Heart left ventricle (tissue), 16 donors: ENCODE measurements at places on chromosomes 3 and 15. TPM values are rescaled to one million over a fixed set of nuclear protein-coding genes. Genes with fewer than 3 reads are reported as not detected.

The GOLGA8J gene
- not detected for total RNA-seq

The RAB6B gene
- 16.4 TPM for total RNA-seq

The LRRK1 gene
- 2.1 TPM for total RNA-seq

The SORD gene
- 16.7 TPM for total RNA-seq

The AMIGO3 gene
- total RNA-seq, result not detected

The SLC12A1 gene
- not detected for total RNA-seq

The FBN1 gene
- 64.0 TPM for total RNA-seq

The CNTN6 gene
- not detected for total RNA-seq

The UACA gene
- 40.5 TPM for total RNA-seq

The SLC12A8 gene
- 1.9 TPM for total RNA-seq

DNA sequence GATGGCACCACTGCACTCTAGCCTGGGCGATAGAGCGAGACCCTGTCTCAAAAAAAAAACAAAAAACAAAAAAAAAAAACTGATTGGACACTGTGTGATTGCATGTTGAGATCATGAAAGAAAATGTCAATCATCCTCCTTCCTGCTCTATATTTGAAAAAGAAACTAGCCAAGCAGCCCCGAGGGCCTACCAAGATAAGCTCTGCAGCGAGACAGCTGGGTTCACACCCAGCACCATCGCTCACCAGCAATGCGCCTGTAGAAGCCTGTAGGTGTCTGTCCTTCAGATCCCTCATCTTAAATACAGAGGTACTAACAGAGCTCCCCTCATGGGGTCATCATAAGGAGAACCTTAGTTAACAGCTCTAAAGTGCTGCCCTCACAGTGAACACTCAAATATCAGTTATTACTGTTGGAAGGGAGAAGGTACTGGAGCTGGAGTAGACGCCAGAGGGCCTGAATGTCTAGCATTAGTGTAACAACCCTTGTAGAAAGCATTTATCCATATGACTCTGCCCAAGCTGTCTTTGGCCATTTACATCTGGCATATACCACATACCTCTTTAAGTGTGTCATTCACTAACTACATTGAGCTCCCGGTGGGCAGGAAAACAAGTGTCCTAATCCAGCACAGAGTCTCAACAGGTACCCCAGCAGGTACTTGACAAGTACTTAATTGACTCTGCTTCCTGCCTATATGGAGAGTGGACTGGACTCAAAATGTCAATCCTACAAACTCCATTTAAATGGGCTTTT is 22.9 kb downstream of the MYLK start:
- H3K27ac ChIP-seq, result no peak overlapping the region
- no peaks in the 10 kb centered on the region for H3K27me3 ChIP-seq
- H3K4me1 ChIP-seq, result no peaks in the 10 kb centered on the region
- H3K4me3 ChIP-seq, result no peak overlapping the region

- H3K36me3 ChIP-seq, result no peaks in the 10 kb centered on the region
- H3K4me1 ChIP-seq, result no peaks in the 10 kb centered on the region
- no peak for DNase-seq
- H3K27me3 ChIP-seq, result no peaks in the 10 kb centered on the region
These were observed 169.6 kb upstream of the DCBLD2 start for GRCh38 chr3:99071096-99071495.

DNA sequence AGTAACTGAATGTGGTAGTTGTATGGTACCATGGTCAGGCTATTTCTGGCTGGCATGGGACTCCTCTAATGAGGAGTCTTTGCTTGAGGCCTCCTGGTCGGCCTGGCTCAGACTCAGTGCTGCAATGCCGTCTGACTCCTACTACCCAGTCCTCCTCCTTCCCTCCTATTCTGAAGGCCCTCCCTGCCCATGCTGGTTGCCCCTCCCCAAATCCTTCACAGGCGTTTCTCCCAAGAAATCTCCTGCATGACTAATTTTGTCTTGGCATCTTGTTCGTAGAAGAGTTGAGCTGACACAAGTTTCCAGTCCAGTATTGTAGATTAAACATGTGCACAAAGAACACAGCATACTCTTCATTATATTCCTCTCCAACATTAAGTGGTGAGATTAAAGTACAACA is 115.5 kb downstream of the NFKBIZ start:
- H3K27me3 ChIP-seq, result no peaks in the 10 kb centered on the region
- H3K27ac ChIP-seq, result peak overlapping the region; percentile 34
- H3K4me1 ChIP-seq, result no peaks in the 10 kb centered on the region
- no peak for DNase-seq

DNA sequence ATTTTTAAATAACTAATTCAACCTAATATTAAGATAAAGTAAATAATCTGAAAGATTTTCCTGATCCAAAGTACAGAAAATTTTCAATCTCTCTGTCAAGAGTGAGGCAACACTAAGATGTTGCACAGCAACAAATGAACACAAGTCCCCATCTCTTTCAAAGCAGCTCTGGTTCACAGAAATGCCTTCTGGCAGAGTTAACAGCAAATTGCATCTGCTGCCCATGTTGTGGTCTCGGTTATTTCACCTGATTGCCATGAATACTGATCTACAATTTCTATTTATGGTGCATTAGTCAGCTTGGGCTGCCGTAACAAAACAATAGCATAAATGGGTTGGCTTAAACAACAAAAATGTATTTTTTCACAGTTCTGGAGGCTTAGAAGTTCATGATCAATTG is 167.3 kb downstream of the BCHE start:
- no peak overlapping the region for H3K27ac ChIP-seq
- H3K4me1 ChIP-seq, result no peaks in the 10 kb centered on the region
- DNase-seq, result no peak
- no peak overlapping the region for H3K4me3 ChIP-seq
- no peaks in the 10 kb centered on the region for H3K27me3 ChIP-seq

- DNase-seq, result peak; percentile 59
- H3K27ac ChIP-seq, result no peak overlapping the region
- H3K4me3 ChIP-seq, result no peak overlapping the region
- peaks cover 11% of the 10 kb centered on the region for H3K4me1 ChIP-seq
These were observed 7.3 kb downstream of the PRKCD start for GRCh38 chr3:53168175-53168923.

GRCh38 chr3:130692455-130692854 is 54.2 kb downstream of the PIK3R4 start:
- H3K4me3 ChIP-seq, result no peak overlapping the region
- no peaks in the 10 kb centered on the region for H3K4me1 ChIP-seq
- no peak for DNase-seq
- no peaks in the 10 kb centered on the region for H3K27me3 ChIP-seq

DNA sequence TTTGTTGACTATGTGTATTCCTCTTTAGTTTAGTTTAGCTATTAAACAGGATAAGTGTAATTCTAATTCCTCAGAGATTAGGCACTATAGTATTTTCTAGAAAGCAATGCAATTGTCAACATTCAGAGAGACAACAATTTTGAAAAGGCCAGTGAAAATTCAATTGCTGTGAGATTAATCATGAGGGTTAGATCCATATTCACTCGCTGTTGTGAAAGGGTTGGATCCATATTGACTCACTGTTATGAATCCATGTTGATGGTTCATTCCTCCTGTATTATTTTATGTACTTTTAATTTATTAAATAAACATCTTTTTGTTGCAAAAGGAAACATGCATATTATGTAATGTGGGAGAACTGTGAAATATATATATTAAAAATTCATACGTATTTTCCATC is 641 bp downstream of the TRAT1 start:
- no peak overlapping the region for H3K27ac ChIP-seq
- H3K4me3 ChIP-seq, result no peak overlapping the region
- H3K36me3 ChIP-seq, result no peaks in the 10 kb centered on the region
- H3K27me3 ChIP-seq, result no peaks in the 10 kb centered on the region

DNA sequence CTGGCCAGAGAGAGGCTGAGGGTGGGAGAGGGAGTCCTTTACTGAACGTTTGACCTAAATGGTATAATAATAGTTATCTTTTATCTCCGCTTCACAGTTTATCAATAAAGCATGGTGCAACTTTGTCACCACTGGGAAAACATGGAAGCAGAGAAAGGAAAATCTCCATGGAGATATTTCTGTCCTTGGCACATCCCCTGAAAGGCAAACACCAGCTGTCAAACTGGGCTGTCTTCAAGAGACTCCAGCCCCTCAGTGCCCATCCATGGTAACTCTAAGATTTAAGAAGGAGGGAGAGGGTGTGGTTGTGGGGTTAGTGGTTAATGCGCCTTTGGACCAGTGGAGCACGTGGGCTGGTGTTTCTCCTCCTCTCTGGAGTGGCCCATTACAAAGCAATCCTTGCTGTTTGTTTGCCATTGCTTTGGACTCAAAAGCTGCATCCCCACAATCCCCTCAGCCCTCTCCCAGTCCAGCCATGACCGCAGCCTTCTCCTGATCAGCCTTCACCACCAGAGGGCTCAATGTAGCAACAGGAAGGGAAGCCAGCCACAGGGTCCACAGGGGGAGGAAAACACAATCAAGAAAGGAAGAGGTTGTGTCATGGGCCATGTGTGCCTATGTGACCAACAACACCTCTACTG is 38.2 kb upstream of the FAM174B start:
- DNase-seq, result no peak
- H3K27ac ChIP-seq, result no peak overlapping the region
- H3K36me3 ChIP-seq, result no peaks in the 10 kb centered on the region
- H3K4me1 ChIP-seq, result no peaks in the 10 kb centered on the region

DNA sequence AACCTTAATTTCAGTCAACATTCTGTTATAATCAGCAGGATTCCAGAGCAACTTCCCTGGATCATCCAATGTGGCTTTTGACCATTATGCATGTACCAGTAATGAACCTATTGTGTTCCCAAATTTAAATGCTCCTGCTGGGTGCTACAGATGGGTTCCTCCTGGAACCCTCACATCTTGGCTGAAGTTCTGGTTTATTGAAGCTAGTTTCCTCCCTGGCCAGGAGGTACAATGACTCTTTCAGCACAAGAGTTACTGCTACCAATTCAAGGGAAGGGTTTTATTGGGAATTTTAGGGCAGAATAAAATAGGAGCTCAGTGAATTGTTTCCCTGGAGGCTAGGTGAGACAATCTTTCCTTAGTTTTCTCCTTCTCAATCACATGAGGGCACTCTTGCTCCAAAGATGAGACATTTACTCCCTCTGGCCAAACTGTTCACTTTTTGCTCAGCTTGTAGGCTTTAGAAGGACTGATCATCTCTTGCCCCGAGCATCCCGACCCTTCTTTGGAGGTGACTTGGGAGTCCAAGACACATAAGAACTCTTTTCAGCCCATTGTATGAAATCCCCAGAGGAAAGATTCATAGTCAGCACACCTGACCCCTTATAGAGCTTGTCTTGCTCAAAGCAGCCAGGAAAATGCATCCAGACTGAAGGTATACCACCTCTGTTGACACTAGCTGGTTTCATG is 8.8 kb upstream of the NPHP3 start:
- no peaks in the 10 kb centered on the region for H3K4me1 ChIP-seq
- no peak for DNase-seq
- peaks cover 3% of the 10 kb centered on the region for H3K27me3 ChIP-seq
- no peaks in the 10 kb centered on the region for H3K36me3 ChIP-seq

DNA sequence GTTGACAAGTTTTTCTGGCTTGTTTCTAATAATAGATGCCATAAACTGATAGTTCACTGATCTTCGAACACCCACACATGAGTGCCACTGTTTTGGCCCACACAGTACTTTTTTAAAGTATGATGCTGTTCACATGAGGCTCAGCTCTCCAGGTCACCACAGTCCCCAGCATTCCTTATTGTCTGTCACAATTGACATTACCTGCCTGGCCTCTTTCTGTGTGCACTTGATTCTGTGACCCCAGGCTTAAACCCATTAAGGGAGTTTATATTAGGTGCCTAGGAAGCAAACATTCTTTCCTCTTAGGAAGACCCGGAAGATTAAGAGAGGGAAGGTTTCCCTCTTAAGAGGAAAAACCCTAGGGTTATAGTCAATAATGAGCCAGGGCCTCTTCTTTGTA is 24.2 kb upstream of the LRRFIP2 start:
- no peak overlapping the region for H3K4me3 ChIP-seq
- DNase-seq, result no peak
- no peaks in the 10 kb centered on the region for H3K27me3 ChIP-seq
- no peak overlapping the region for H3K27ac ChIP-seq

DNA sequence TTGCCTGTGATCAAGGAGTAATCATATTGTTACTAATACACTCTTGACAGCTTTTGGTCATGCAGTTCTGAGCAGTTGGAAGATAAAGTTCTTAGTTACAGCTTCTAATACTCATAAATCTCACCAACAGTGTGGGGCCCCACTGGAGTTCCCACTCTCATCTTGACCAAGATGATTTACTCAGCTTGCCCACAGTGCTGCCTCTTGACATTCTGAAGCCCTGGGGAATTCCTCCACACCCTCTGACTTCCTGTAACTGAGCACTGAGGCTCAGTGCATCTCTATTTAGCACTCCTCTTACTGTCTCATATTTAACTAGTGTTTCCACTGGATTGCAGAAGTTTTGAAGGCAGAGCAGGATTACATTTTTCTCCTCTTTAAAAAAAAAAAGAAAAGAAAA is 1.9 kb upstream of the ARL6IP5 start:
- H3K4me3 ChIP-seq, result no peak overlapping the region
- DNase-seq, result no peak
- no peaks in the 10 kb centered on the region for H3K27me3 ChIP-seq
- H3K27ac ChIP-seq, result no peak overlapping the region
- H3K4me1 ChIP-seq, result peaks cover 77% of the 10 kb centered on the region
- no peaks in the 10 kb centered on the region for H3K36me3 ChIP-seq

DNA sequence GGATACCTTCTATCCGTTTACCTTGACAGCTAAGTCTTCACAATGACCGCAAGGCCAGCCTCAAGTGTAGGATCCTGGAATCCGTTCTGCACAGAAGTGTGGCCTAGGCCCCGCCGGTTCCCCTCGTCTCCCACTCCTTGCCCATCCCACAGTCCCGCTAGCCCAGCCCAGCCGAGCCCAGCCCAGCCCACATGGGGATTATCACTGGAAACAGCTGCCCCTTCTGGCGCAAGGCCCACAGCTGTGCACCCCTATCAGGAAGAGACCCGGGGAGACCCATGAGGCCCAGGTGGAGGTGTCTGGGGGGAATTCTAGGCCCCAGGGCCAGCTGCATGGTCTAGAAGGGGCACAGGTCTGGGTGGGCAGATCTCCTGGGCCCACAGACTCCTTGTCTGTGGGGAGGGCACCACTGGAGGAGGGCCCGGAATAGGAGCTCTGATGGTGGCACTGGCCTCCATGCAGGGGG is 27.9 kb upstream of the KLF13 start:
- no peak for DNase-seq
- no peak overlapping the region for H3K27ac ChIP-seq
- no peaks in the 10 kb centered on the region for H3K36me3 ChIP-seq
- H3K4me3 ChIP-seq, result no peak overlapping the region

GRCh38 chr3:48660800-48661400 is 1.8 kb downstream of the CELSR3 start:
- no peak for DNase-seq
- H3K4me1 ChIP-seq, result peaks cover 45% of the 10 kb centered on the region
- H3K36me3 ChIP-seq, result no peaks in the 10 kb centered on the region
- no peak overlapping the region for H3K27ac ChIP-seq
- H3K27me3 ChIP-seq, result peaks cover 6% of the 10 kb centered on the region

DNA sequence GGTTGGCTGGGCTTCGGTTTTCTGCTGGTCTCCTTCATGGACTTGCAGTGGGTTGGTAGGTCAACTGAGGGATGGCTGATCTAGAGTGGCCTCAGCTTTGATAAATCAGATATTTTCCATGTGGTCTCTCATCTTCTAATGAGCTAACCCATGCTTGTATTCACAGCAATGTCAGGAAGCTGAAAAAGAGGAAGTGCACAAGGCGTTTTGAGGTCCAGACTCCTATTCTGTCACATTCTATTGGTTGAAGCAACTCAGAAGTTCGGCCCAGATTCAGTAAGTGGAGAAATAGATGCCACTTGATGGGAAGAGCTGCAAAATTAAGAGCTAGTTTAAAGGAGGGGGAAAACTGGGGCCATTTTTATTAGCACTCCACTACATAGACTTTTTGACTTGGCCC is 361.2 kb downstream of the DIPK2A start:
- no peak overlapping the region for H3K4me3 ChIP-seq
- H3K27me3 ChIP-seq, result no peaks in the 10 kb centered on the region
- no peak for DNase-seq
- no peaks in the 10 kb centered on the region for H3K36me3 ChIP-seq
- no peaks in the 10 kb centered on the region for H3K4me1 ChIP-seq
